ENCODE measurements at places on chromosomes 2 and 18.

DNA sequence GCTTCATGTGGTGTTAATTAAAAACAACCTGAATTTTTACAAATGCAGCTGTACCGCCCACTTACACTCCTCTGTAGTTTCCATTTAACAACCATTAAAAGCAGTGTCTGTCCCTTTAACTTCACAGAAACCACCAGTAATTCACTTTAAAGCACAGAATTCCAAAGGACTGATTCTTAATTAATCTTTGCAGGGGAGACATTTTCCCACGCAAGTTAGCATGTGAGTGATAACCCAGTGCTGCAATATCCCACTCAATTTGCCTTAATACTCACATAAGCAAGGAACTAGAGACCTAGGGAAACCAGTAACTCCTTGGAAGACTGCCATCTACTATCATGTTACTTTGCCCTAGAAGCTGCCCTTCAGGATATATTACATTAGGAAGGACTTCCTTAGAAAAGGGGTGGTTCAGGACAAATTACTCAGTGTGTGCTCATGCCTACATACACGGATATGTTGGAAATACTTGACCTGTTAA is 102.3 kb downstream of the OSR1 start:
- DNase-seq = peak; percentile 66

DNA sequence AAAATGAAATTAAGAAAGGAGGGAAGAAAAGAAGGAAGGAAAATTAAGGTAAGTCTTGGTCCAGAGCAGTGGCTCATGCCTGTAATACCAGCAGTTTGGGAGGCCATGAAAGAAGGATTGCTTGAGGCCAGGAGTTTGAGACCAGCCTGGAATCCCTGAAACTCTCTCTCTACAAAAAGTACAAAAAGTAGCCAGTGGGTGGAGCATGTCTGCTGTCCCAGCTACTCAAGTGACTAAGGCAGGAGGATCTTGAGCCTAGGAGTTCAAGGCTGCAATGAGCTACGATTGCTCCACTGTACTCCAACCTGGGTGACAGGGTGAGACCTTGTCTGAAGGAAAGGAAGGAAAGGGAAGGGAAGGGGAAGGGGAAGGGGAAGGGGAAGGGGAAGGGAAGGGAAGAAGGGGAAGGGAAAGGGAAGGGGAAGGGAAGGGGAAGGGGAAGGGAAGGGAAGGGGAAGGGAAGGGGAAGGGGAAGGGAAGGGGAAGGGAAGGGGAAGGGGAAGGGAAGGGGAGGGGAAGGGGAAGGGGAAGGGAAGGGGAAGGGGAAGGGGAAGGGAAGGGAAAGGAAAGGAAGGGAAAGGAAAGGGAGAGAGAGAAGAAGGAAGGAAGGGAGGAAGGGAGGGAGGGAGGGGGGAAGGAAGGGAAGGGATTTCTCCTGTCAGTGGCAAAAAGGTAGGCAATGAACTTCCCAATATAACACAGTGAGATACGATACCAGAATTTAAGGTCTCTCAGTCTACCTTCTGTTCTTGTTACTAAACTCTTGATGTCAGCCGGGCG is 412.8 kb downstream of the CMPK2 start:
- no peak for DNase-seq

GRCh38 chr2:127408004-127408806 is 10.0 kb upstream of the PROC start:
- peak; percentile 37 for DNase-seq

GRCh38 chr2:221553333-221553732 is 18.8 kb downstream of the EPHA4 start:
- no peak for DNase-seq

- no peak for DNase-seq
Observed at GRCh38 chr18:39805218-39805617, 2149.8 kb upstream of the PIK3C3 start.

GRCh38 chr2:604385-604784 is 72.8 kb downstream of the TMEM18 start:
- no peak for DNase-seq

GRCh38 chr2:37119157-37119556 is 34.8 kb downstream of the GPATCH11 start:
- DNase-seq = no peak

GRCh38 chr2:15793078-15793913 is 147.1 kb upstream of the MYCN start:
- no peak for DNase-seq

DNA sequence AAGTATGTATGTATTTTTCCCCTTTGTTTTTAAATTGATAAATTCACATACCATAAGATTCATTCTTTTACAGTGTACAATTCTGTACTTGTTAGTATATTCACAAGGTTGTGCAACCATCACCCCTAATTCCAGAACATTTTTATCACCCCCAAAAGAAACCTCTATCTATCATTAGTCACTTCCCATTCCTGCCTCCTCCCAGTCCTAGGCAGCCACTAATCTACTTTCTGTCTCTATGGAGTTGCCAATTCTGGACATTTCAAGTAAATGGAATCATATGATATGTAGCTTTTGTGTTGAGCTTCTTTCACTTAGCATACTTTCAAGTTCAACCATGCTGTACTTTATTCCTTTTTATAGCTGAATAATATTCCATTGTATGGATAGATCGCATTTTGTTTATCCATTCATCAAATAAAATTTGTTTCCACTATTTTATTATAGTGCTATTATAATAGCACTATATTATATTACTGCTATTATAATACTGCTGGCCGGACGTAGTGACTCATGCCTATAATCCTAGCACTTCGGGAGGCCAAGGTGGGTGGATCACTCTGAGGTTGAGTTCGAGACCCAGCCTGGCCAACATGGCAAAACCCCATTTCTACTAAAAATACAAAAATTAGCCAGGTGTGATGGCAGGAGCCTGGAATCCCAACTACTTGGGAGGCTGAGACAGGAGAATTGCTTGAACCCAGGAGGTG is 10.9 kb downstream of the STARD7 start:
- no peak for DNase-seq

DNA sequence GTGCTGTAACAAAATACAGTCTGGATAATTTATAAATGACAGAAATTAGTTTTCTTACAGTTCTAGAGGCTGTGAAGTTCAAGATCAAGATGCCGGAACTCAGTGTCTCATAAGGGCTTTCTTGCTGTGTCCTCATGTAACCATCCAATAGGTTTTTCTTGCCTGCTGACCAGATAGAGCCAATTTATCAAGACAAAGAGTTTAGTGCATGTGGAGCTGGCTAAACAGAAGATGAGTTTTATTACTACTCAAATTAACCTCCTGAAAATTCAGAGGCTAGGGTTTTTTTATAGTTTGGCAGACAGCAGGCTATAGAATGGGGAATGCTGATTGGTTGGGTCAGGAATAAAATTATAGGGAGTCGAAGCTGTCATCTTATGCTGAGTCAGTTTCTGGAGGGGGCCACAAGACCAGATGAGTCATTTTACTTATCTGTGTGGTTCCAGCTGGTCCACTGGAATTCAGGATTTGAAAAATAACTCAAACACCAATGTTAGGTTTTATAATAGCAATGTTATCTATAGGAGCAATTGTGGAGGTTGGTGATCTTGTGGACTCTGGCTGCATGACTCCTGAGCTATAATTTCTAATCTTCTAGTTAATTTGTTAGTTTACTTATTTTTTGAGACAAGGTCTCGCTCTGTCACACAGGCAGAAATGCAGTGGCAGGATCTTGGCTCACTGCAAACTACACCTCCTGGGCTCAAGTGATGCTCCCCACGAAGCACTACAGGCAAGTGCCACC is 3.2 kb upstream of the PDK1 start:
- DNase-seq = no peak

GRCh38 chr2:241007111-241007510 is 8.7 kb downstream of the SNED1 start:
- DNase-seq = no peak

- no peak for DNase-seq
Observed at GRCh38 chr2:136297312-136297711, 179.4 kb upstream of the CXCR4 start.

DNA sequence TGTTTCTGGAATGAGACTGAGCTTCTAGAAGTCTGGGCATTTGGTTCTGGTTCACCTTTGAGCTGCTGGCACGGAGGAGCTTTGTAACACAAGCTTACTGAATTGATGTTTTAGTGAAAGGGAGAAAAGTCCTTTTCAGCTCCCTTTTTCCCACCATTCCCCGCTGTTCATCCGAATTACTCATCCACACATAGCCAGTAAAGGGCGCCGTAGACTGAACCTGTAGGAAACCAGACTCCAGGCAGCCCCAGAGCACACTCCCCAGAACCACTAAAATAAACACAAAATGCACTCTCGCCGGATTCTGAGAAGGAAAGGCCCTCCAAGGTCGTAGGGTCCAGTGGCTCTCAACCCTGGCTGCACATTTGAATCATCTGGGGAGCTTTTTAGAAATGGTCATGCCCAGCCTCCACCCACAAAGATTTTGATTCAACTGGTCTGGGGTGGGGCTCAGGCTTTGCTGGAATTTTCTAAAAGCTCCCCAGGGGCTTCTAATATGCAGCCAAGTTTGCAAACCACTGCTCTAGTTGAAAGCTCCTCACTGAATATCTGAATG is 29.6 kb downstream of the TCF7L1 start:
- no peak for DNase-seq

GRCh38 chr2:68423966-68424650 is 43.0 kb downstream of the FBXO48 start:
- DNase-seq = no peak

DNA sequence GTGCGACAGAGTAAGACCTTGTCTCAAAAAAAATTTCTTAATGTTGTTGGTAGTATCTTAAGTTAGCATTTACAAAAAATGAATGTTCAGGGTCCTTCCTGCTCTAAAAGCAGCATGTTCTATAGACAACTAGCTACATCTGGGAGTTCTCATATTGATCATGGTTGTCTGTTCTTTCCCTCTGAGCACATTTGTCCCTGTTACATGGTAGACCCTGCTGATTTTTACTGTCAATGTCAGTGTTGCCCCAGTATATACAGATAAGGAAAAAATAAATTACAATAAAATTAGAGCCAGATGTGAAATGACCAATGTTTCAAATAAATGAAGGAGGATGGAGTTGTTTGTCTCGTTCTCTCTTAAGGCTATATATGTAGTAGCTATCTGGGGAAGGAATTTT is 63.2 kb downstream of the KCMF1 start:
- DNase-seq = no peak

DNA sequence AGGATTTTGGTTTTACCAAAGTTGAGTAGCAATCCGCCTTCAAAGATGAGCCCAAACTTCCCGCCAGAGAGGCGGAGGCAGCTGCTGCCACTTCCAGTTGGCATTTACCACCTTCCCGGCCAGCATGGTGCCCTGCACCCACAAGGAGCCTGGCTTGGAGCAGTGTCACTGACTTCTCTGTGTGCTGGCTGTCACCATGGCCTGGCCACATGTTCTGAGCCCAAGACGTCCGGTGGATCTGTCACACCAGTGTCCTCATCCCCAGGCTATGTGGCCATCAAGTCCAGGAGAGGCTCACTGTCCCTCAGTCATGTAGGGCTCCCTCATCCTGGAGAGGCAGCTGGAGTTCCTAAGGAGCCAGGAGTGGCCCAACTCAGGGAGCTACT is 100.6 kb downstream of the ACKR3 start:
- DNase-seq = no peak

DNA sequence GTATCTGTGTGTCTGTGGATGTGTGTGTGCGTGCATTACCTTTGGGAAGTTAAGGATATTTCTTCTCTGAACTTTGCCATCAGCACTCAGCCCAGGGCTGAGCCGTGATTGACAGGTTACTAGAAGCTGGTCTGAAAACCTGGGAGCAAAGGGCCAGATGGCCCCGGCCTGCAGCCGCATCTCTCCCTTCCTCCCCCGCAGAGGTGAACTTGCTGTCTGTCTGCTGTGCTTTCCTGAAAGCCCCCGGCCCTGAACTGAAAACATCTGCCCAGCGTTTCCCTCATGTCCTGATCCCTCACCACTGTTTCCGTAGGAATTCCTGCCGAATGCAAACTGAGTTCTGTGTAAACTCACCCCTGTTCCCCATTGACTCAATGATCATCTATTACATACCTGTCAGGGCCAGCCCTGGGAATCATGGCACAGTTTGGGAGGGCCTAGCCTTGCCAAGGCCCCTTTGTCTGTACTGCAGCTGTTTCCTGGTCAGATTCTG is 45.8 kb downstream of the MYCN start:
- no peak for DNase-seq

DNA sequence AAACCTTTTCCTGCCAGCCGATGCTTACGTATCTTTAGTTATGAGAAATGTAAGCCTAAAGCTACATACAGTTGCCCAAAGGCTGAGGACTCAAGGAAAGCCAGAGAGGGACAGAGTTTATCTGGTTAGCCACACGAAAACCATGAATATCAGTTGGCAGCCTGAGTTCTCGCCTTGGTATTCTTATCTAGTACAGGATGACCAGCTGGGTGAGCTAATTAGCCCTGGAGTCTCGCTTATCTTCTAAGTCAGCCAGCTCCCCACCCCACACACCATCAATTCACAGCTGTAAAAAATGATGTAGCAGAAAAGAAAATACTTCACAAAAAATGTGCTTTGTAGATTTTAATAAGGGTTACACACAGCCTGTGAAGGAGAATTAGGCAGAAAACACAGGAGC is 617.5 kb upstream of the SOX11 start:
- no peak for DNase-seq

DNA sequence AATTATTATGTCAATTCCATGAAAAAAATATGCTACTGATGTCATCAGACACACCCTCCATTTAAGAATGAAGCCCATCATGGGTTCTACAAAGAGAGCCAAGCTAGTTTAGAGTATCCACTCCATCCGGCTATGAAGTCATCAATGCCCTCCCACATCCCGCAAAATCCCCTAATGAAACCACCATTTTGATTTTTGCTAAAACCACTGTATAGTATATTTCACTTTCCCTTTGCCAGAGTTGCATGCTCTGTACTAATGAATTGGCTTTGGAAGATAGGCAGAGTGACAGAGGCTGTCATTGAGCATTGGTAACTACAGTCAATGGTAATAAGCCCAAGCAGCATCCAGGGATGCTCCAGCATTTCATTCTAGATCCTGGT is 118.6 kb downstream of the ANKRD44 start:
- no peak for DNase-seq

DNA sequence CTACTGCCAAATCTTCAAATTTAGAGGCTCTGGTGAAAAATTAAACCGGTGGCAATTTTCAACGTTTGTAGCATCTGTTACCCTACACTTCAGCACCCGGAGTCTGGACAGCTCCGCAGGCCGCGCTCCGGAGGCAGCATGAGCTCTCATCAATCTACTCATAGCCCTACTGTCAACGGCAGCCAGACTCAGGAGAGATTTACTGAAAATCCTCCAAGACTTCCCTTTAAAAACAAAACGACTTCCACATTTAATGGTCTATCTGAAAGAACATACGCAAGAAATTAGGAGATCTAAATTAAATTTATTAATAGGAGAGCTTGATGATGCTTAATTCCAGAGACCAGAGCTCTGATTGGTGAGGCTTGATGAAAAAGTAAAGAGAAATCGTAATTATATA is 970 bp upstream of the ADCYAP1 start:
- no peak for DNase-seq

DNA sequence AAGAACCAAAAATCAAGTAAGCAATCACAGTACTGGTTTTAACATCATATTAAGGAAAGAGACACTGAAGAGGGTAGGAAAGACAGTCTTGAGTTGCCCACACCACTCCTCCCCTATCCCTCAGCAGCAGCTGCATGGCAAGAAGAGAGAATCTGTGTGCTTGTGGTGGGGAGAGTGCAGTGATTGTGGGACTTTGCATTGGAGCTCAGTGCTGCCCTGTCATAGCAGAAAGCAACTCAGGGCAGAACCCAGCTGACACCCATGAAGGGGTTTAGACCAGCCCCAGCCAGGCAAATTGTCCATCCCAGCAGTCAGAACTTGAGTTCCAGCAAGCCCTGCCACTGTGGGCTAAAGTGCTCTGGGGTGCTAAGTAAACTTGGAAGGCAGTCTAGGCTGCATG is 40.8 kb upstream of the INPP4A start:
- no peak for DNase-seq
